Inflammatory macrophage treated with lipopolysaccharide for 1 hour (primary cell): ENCODE measurements at places on chromosomes 6 and 20.
A peak's percentile ranks its signal among the peaks of the same experiment; 100 is the strongest.

DNA sequence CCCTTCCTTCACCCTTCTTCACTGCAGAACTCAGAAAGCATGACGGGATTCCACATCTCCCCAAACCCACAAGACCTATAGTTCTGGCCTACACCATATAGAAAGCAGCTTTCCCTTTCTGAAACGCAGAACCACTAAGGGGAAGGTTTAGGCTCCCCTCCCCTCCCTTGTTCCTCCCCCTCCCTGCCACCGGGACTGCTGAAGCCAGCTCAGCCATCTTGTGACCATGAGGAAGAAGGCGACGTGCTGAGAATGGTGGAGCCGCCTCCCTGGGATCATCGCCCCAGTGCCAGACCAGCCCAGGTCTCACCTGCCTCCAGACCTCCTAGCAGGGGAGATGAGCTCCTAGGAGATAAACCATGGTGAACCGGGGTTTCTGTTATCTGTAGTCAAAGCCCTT, 19.6 kb downstream of the SERPINB6 start:
- DNase-seq = peak; percentile 90

GRCh38 chr6:168033791-168034190, 36.3 kb downstream of the KIF25 start:
- no peak for DNase-seq

DNA sequence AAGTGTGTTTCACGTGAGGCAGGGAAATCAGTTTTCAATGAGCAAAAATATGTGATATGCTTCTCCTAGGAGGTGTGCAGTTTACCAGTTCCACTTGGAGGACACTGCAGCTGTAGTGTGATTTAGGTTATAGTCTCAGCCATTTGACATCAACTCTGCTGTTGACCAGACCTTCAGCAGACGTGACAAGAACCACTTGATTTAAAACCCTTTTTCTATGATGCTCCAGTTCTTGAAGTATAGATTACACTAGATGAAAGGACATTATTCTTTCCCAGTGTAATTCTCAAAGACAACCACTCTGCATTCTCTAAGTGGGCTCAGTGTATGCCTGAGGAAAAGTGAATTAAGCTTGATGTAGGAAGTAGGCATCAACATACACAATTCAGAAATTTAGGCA, 480.8 kb downstream of the TBC1D32 start:
- DNase-seq = no peak

GRCh38 chr6:159695984-159696383, 2.9 kb upstream of the SOD2 start:
- no peak for DNase-seq

- no peak for DNase-seq
These were observed 92.1 kb downstream of the FOXC1 start for GRCh38 chr6:1701668-1702353.

- peak; percentile 93 for DNase-seq
These were observed at the start of gene HMGN3 for GRCh38 chr6:79234150-79235022. HMGN3 (minus strand) TSS chr6:79234682.

DNA sequence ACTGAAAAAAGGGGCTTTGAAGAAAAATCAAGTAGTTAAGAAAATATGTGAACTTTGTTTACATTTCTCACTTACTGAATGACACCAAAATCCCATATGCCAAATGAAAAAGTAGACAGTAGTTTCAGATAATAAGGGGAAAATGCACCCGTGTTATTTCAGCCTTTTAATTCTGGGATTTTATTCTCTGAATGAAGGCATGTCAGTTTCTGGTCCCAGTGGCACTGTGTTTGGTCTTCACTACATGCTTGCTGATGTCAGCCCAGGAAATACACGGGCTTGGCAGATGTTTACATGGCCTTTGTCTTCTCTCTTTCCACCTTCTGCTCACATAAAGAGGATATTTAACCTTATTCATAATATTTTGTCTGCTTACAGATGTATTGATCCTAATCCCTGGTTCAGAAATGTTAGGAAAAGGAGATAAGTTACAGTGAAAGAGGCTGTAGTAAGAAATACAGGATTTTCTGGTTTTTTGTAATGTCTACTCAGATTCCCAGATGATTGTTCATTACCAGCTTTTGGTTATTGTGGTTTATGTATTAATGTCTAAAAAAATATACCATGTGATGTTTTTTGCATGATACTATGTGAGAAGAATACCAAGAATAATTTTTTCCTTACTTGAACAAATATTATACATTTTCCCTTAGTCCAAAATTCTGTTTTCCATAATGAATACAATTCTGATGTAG, 27.7 kb downstream of the DSE start:
- no peak for DNase-seq

DNA sequence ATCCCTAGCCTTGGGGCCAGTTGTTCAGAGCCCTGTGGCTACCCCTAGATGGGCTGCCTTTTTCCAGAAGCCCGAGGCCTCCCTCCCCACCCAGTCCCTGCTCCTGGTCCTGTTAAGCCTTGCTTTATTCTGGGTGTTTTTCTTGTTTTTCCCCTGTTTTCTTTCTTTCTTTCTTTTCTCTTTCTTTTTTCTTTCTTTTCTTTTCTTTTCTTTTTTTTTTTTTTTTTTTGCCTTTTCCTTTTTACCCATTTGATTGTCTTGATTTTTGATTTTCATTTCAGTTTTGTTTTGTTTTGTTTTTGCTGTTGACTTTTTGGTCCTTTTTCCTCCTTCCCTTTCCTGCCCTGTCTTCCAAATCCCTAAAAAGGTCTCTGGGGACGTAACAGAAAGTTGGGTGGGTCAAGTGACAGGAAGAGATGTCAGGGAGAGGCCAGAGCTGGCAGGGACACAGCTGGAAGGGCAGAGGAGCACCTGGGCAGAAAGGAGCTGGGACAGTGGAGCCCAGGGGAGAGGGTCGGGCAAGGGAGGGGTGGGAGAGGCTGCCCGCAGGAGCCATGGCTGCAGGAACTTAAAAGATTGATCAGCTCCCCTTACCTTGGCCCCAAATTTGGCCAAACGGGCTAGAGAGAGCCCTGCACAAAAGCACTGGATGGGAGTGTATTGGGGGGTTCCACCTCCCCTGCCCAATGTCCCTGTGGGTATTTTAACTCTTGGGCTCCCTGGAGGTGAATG, 27.6 kb downstream of the MYH7B start:
- no peak for DNase-seq

DNA sequence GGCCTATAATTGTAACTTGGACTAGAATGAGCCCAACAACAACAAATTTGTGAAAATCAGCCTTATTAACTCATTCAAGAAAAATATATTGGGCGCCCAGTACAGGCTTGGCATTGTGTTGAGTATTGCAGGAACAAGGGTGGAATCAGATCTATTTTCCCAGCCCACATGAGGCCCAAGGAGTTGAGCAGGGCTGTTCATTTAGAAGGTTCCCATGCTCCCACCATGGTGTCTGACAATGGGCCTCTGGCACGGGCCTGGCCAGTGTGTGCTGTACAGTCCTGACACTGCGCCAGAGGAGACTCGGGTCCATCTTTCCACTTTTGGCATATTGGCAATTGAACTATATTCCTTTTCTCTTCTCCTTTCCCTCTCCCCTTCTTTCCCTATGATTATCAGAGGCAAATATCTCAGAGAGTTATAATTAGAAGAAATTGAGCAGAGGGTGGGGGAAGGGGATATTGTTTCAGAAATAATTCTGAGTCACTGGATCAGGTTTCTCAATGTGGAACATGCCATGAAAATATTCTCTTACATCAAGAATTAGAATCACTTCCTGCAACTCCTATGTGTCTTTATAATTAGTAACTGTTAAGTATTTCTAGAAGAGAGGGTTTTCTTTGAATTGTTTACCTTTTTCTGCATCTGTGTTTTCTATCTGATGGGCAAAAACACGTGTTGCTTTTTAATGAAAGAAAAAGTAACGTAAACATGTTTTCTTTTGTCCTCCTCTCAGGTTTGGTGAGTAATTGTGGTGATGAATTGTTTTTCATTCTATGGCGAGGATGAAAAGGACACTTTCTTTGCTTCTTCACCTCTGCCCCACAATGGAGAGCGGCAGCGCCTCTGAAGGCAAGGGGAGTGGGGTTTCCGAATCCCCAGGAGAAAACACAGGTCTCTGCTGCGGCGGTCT, 209.4 kb downstream of the FOXA2 start:
- DNase-seq = no peak

DNA sequence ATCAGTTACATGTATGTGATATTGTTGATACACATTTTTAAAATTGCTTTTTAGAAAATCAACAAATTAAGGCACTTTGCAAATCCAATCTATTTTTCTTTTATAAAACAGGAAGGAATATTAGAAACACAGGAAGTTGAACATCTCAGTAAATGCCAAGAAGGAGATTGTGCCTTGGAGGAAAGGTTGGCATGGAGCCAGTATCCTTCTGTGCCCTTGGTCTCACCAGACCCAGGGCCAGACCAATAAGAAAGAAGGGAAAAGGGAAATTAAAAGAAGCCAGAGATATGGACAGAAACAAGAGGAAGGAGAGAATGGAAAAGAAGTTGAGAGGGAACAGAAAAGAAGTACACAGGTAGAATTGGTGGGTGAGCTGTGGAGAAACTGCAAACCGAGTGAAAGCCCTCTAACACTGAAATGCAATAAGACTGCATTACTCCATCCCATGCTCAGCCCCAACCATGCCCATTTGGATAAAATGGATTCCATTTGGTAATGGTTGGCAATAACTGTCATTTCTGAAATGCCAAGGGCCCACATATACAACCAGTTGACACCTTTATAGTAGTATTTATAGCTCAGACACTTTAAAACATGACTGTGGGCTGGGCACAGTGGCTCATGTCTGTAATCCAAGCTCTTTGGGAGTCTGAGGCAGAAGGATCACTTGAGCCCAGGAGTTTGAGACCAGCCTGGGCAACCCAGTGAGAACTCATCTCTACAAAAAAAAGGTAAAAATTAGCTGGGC, 133.8 kb downstream of the GMPR start:
- DNase-seq = no peak

- DNase-seq = no peak
These were observed 12.8 kb upstream of the KLHL32 start for GRCh38 chr6:96911751-96912150.

DNA sequence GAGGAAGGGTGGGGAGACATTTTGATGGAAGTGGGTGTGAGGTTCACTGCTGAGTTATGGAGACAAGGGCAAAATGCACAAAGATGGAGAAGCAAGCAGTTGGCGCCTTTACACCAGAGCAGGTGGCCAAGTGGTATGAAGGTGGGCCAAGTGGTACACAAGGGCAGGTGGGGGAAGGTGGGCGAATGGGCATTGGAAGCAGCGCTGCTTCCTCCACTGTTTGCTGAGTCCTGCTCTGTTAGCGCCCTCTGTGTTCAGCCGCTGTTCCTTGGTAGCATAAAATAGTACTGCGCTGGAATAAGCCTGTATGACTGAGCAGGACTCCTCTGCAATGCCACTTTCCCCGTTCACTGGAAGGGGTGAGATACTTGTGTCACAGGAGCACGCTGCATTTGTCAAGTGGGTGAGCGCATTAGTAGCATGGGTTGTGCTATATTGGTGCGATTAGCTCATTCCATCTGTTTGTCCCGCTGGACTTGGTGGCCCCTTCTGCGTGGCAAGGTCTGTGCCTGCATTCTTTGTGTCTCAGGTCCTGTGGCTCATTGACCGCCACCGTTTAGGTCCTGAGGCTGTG, 116.4 kb downstream of the TOX2 start:
- no peak for DNase-seq

DNA sequence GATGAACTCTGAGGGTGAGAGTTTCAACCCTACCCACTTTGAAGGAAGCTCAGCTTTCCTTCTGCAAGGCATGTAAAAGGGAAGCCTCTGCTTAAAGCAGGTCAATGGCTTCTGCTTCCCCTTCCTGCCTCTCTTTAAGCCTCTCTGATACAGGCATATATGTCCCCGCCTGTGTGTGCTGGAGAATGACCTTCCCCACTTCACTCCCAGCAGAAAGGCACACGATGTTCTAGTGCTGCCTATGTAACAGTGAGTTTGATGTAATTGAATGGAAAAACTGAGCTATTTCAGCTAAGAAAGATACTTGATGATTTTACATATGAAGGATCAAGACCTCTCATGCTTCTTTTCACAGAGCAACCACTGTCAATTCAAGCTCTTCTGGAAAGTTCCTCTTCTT, 632.2 kb downstream of the HACE1 start:
- DNase-seq = no peak
